ENCODE measurements at places on chromosomes 6 and 20.

DNA sequence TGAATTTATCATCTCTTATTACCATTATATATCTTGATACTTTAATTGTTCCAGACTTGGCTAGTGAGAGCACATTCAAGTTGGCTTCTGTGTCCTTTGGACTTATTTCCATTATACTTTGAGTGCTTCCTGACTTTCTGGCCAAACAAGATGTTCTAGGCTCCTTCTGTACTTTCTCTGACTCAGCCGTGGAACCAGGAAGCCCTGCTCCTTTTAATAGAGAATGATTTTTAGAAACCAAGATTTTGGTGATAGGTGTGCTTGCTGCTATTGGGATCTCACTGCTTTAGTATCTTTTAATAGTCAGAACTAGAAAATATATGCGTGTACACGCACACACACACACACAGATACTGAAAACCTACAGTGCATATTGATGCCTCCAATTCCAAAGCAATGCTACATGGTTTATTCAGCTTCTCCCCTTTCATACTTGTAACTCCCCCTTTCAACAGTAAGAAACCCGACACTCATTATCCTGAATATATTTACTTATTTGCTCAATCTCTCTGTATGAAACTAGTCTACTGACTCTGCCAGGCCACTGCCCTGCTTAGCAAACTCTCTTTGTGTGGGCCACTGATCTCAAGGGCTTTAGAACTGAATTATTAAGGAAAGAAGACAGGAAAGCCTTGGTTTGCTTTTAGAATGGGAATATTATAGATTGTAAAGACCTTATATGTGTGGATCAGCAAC lies 42.7 kb upstream of the EZR start:
- no peak for DNase-seq

DNA sequence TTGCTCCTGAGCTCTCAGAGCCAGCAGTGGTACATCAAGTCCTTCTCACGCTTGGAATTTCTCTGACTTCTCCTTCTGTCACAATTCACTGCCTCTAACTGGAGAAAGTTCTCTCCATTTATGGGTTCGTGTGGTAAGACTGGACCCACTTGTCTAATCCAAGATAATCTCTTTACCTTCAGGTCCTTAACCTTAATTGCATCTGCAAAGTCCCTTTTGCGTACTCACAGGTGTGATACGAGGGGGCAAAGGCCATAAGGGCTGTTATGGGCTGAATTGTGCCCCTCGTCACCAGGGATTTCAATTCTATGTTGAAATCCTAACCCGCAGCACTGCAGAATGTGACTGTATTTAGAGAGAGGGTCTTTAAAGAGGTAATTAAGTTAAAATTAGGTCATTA lies 27.5 kb upstream of the TBC1D22B start:
- no peak for DNase-seq

DNA sequence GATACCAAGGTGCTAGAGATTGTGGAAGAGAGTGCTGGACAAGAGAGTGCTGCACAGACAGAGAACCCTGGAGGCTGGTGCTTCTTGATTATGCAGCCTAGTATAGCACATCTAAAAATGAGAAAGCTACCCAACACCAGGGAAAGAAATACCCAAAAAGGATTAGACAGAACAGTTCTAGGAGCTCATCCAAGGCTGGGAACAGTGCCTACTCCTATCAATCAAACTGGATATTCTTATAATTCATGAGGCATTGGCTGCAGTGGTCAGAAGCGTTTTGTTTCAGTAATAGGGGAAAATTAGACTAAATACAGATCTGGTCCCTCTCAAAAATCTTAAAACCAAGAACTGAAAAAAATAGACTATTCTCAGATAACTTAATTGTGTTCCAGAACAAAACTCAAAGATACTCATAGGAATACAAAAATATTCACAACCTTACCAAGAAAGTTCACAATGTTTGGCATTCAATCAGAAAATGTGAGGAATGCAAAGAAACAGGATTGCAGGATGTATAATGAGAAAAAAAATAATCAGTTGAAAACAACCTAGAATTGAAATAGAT lies 222.9 kb downstream of the EPHA7 start:
- no peak for DNase-seq

GRCh38 chr6:132188556-132189264 lies 212.6 kb downstream of the MOXD1 start:
- DNase-seq = no peak

DNA sequence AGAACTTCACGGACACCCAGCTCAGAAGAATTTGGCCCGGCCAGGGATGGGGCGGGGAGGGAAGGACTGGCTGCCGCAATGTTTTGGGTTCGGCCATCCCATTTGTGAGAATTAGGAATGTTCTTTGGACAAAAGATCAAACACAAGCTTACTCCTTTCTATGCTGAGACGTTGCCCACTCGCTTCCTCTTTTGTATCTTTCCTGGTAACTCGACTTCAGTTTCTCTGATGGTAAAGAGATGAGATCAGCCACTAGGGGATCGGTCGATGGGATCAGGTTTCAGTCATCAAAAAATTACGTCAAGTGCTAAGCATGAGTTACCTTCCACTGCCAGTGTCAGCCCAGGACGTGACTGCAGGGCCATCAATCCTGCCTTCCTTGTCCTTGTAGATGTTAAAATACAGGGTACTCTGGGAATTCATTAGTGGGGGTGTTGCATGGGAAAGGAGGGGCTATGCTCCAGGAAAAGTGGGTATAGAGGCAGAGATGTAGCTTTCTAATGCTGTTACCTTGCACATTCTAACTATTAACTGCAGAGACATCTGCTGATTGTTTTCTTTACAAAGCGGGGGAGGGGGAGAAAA lies 190.2 kb downstream of the TSHZ2 start:
- no peak for DNase-seq

GRCh38 chr6:70282312-70282918 lies 20.5 kb downstream of the COL9A1 start:
- DNase-seq = no peak

DNA sequence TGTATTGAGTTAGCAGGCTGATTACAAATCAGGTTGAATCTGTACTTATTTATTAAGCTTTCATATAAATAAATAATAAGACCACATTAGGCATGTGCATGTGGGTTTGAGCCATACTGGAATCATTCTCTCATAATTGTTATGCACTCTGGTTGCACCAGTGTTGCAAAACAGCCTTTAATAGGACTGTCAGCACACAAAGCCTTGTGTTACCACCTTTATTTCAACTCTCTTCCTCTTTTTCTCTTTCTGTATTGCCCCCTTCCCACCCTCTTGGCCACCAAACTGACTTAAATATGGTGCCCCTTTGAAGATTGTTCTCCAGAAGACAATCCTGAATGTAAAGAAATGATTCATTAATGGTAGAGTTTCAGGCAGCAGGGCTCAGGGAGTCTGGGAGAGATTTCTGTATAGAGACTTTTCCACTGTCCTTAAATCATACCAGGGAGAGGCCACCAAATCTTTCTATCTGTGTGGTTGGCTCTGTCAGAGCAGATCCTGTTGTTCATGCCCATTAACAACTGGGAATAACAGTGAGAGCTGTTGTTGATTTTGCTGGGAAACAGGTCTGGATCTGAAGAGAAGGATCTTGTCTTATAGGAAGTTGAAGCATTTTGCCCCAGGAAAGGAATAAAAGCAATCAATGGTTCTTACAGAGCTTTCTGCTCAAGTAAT lies 131.6 kb upstream of the SOX4 start:
- no peak for DNase-seq

DNA sequence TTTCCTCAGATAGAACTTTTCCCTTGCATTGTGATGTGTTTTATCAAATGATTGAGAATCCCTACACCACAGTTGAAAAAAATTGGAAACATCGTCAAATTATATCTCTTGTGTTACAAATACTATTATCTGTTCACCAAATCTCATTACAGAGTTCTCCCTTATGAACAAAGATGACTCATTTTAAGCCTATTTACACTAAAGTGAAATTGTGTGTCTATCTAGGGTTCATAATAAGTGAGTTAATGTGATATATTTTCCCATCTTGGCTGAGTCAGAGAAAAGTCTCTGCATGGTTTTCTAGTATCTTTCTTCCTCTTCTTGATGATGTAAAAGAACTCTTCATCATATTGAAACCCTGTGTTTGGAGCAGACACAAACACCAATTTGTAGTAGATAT lies 1263.3 kb upstream of the EYS start:
- no peak for DNase-seq

DNA sequence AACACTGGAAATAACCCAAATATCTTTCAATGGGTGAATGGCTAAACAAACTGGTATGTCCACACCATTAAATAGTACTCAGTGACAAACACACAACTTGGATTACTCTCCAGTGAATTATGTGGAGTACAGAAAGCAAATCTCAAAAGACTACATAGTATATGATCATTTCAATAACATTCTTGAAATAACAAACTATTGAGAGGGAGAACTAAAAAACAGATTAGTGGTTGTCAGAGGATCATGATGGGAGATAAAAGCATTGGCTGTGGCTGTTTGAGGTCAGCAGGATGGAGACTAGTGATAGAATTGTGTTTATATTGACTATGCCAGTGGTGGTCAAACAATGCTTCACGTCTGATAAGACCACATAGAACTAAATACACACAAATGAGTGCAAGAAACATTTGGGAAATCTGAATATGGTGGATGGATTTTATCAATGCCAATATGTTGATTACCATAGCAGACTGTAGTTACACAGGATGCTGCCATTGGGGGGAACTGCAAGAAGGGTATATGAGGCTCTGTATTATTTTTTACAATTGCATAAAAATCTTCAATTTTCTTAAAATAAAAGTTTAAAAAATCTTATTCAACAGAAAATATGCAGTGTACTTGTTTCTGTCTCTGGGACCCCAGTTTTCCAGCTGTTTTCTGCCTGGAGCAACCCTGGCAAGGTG lies 242.0 kb downstream of the TBXT start:
- no peak for DNase-seq

DNA sequence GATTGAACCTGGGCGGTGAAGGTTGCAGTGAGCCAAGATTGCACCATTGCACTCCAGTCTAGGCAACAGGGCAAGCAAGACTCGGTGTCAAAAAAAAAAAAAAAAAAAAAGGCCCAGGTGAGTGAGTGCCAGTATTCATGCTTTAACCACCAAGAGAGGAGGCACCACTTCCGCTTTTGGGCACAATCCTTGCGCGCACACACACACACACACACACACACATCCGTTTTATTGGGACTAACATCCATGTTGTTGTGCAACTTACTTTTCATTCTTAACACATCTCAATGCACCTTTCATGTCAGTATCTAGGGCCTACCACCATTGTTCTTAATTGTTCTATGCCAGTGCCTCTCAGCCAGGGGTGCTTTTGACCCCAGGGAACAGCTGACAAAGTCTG lies 263.0 kb downstream of the CDC5L start:
- DNase-seq = no peak

- DNase-seq = no peak
These were observed 60.5 kb downstream of the RSPH3 start for GRCh38 chr6:158939255-158940159.

GRCh38 chr20:57143173-57143572 lies 123.3 kb downstream of the BMP7 start:
- DNase-seq = no peak

GRCh38 chr6:16684896-16685554 lies 76.2 kb downstream of the ATXN1 start:
- DNase-seq = peak; percentile 89

- no peak for DNase-seq
These were observed 38.7 kb downstream of the KAT14 start for GRCh38 chr20:18176318-18176785.

DNA sequence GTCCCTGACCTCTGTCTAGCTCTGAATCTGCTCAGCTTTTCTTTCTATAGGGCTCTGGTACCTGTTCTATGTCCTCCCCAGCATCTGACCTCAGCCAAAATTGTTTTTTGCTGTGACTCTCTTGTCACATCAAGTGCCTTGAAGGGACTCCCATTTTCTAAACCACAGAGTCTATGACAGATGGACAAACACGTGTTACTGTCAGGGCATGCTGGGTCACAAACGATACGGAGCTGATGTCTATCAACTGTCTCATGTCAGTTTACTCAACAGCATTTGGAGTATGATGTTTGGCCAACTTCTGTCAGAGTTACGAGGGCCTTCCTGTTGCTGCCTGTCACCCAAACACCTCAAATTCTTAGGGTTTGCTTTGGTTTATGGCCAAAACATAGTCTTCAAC lies 20.5 kb downstream of the ID4 start:
- no peak for DNase-seq

GRCh38 chr6:10534419-10534762 lies 13.2 kb downstream of the GCNT2 start:
- DNase-seq = no peak

- peak; percentile 83 for DNase-seq
These were observed 24.9 kb upstream of the IER3 start for GRCh38 chr6:30769088-30769852.

GRCh38 chr6:135871296-135871695 lies 19.8 kb downstream of the PDE7B start:
- no peak for DNase-seq

GRCh38 chr6:27544612-27545260 lies 71.8 kb upstream of the ZNF184 start:
- DNase-seq = no peak

DNA sequence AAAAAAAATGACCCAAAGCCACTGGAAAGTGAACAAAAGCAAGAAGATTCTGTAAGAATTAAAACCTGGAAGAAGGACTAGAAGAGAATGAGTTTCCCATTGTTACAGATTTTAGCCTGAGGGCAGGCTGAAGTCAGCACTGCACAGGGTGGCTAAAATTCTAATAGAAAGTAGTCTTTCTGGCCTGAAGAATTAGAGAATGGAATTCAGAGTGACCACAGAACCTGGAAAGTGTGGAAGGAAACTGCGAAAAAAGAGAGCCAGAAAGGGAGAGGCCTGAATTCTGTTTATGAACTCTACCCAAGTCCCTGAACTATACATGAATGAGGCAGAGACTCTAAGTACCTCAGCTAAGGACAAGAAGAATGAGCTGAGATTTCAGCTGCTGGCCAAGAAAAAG lies 38.9 kb upstream of the FILIP1 start:
- no peak for DNase-seq

DNA sequence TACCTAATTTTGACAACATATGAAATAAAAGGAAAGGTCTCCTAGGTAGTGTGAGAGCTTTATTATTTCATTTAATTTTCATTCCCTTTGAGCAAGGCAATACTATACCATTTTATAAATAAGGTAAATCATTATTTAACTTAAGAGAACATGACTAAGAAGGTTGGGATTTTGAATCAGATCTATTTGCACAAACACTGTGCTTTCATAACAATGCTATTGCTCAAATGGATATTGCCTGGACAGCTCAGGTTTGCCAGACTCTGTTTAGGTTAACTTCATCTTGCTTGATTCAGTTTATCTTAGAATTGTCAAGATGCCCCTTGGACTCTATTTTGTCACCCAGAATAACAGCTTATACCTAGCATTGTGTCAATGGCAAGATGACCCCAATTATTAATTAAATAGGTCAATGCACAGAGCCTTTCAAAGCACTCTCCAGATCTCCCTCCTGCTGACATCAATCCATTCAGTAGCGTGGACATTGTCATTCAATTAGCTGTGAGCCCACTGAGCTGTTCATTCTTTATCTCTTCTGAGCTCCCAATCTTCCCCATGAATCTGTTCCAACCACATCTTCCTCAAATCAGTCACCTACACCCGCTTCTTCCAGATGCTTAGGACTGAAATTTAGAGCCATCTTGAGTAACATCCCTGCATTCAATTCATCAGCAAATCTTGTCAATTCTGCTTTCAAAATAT lies 42.1 kb upstream of the TMEM30A start:
- DNase-seq = no peak

- no peak for DNase-seq
These were observed 61.7 kb downstream of the CDH22 start for GRCh38 chr20:46246559-46246958.
